ENCODE measurements at places on chromosomes 16 and 17.

GRCh38 chr17:700504-701094 is 14.0 kb downstream of the VPS53 start:
- DNase-seq = peak; percentile 40

DNA sequence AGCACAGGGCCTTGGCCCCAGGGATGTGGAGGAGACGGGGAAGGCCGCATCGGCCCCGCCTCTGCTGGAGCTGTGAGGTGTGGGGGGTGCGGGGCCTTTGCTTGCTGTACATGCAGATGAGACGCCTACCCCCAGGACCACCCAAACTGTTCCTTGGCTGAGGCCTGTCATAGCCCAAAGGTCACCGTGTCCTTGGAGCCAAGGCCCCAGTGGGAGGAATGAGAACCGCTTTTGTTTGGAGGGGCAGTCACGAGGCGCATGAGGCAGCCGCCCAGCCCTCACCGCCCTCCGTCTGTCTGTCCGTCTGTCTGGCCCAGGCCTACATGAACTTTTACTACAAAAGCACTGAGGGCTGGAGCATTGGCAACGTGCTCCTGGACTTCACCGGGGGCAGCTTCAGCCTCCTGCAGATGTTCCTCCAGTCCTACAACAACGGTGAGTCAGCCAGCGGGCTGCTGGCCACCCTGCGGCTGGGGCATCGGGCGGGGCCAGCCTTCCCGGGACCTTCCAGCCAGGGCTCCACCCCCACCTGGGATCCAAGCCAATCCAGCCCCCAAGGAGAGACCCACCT is 8.8 kb downstream of the TAX1BP3 start:
- DNase-seq = peak; percentile 73

DNA sequence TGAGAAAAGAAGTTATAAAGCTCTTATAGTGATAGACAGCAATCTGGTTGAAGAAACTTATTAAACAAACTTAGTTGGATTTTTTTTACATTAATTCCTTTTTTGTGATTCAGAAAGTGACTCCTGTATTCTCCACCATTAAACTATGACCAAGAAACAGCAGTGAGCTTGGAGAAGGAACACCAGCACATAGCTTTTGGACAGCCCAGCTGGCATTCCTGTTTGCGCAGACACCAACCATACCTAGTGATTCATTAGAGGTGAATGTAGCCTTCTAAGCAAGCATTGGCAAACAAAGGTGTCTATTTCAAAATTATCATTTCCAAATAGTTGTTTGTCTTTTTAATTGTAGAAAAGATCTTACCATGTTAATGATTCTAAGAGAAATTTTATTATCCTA is 94.4 kb downstream of the STXBP4 start:
- no peak for DNase-seq

DNA sequence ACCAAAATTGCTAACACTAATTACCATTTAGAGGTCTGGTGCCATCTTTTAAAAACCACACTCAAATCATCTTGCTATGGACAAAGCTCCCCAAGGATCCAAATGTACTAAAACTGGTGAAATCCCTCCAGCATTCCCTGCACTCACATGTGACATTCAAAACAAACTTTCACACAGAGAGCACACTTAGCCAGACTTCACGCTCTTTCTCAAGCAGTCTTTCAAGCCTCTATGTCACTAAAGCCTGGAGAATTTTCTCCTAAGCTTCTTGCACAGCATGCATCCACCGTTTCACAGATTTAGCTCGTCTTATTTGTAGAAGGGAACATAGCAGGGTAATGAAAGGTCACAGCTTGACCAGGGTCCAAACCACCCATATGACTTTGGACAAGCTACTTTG is 19.3 kb downstream of the CMTM3 start:
- DNase-seq = no peak

Measured in fibroblast of skin of scalp (primary cell).